ENCODE measurements at places on chromosomes 11 and 22.

- DNase-seq, result no peak
Measured at GRCh38 chr11:94972700-94973098, 657 bp downstream of the CWC15 start.

DNA sequence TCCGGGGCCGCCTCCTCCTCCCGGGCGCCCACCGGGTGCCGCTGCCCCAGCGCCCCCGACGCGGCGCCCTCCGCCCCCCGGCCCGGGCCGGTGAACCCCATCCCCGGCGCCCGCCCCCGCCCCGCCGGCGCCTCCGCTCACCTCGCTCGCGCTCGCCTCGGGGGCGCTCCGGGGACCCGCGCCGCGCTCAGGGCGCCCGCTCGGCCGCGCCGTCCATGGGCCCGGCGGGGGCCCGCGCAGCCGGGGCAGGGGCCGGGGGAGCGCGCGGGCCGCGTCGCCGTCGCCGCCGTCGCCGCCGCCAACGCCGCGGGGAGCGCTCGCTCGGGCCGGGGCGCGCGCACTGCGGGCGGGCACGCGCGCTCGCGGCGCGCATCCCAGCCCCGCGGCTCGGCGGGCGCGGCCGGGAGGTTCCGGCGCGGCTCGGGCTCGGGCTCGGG, 293 bp downstream of the DUSP8 start:
- DNase-seq, result no peak

- no peak for DNase-seq
Measured at GRCh38 chr22:33917744-33918406, 2.4 kb downstream of the LARGE1 start.

GRCh38 chr11:125080531-125080911, 17.4 kb downstream of the SLC37A2 start:
- no peak for DNase-seq

DNA sequence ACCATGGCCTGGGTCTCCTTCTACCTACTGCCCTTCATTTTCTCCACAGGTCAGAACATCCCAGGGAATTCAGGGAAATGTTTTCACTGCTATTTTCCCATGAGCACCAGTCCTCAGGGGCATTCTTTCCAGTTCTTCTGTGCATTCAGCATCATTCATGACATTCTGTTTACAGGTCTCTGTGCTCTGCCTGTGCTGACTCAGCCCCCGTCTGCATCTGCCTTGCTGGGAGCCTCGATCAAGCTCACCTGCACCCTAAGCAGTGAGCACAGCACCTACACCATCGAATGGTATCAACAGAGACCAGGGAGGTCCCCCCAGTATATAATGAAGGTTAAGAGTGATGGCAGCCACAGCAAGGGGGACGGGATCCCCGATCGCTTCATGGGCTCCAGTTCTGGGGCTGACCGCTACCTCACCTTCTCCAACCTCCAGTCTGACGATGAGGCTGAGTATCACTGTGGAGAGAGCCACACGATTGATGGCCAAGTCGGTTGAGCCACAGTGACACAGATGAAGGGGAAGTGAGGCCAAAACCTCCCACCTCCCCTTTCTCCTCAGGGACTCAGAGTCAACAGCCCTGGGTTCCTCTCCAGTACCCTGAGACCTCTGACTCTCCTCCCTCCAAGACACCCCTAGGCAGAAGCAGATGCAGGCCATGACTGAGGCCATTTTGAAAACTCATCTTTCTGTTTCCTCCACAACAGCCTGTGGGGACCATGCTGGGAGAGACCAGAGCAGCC, 15.9 kb upstream of the IGLL5 start:
- DNase-seq, result no peak

- no peak for DNase-seq
Measured at GRCh38 chr11:131750692-131751091, 380.3 kb downstream of the NTM start.

- DNase-seq, result no peak
Measured at GRCh38 chr11:70620510-70621184, 222.3 kb downstream of the CTTN start.

DNA sequence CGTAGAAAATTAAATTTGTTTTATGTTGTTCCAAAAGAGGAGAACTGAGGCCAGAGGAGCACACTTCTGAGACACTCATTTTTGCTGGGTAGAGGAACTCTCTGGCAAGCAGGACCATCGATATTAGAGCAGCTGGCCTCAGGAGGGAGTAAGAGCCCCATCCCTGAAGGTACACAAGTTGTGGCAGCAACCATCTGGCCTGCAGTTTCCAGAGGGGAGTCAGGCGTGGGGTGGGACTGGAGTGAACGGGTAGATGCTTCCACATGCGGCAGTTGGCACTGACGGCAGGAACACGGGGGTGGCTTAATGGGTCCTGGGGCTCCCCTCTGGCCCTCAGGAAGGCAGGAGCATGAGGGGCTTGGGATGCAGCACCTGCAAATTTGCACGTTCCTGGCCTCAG, 13.2 kb upstream of the SSTR3 start:
- peak; percentile 44 for DNase-seq

GRCh38 chr22:50585781-50586180, 3.1 kb upstream of the CHKB start:
- no peak for DNase-seq

DNA sequence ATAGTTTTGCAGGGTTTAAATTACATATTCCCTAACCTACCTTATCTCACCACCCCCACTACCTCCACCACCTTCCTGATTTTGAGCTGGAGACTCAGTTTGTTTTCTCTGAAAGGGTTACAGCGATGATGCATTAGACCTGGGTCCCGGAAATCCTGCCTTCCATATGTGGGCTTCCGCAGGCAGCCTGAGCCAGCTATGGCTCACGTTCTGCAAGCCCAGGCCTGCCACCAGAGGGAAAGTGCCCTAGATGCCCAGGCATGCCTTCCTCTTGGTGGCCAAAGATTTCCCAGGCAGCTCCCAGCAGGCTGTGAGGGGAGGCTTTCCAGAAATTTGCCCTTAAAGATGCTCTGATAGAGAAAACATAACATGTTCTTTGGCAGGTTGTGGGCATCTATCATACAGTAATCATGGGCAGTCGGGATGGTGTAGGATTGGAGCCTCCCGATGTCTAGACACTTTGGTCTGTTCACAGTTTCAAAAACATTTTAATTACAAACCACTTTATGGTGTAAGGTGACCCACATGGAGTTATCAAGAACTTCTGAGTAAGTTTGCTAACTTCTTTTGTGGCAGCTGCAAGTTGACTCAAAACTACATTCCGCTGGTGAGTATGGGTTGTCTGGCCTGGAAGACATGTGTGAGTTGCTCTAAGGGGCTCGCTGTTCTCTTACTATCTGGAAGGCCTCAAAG, 79.3 kb downstream of the MICAL2 start:
- no peak for DNase-seq

Data from hematopoietic multipotent progenitor cell (in vitro differentiated cells).